ENCODE measurements at places on chromosomes 5 and 9.

DNA sequence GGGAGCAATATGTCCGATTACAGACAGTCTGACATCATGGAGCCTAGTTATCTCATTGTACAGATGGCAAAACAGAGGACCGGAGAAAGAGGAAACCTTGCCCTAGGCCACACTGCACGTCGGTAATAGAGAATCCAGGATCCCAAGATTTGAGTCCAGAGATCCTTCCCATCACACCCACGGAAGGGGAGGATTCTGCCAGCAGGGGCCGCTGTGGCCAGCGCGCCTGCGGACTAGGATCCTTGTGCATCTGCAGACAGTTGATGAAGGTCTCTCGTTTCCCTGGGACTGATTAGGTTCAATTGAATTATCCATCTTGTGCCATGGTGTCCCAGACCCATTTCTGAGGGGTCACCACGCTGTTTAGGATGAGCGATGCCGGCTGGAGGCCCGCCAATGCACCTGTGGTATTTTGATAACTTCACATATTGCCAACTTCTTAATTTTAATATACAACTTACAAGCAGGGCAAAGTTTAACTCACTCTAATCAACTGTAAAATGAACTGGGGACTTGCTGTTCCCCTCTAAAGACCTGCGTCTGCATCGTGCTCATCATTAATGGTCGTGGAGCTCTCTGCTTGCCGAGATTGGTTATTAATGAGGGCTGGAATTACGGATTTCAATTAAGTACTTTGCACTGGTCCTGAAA, 592.7 kb upstream of the BRINP1 start:
- no peak for DNase-seq

- DNase-seq = no peak
Observed at GRCh38 chr5:28249771-28250415, 1211.5 kb upstream of the CDH9 start.

- no peak for DNase-seq
Observed at GRCh38 chr5:128376577-128376976, 161.5 kb downstream of the FBN2 start.

DNA sequence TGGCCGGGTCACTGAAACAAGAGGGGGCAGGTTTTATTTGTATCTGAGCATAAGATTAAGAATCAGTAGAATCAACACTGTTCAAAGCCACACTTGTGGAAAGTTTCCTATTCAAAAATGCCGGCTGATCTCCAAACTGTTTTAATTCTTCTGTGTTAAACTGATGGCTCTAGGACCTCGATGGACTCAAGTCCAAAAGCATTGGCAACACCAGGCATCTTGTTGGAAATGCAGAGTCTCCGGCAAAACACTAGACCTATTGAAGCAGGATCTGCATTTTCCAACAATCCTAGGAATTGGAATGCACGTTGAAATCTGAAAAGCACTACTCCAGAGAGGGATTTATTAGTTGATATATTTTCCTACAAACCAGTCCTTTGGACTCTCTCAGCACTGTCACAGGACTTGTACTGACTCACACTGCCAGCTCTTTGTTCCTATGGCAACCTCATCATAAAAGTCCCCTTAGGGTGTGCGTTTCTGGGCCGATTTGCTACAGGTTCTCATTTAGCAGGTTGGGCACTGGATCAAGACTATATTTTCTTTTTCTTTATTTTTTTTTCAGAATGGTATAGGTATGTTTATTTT, 48.1 kb upstream of the PCA3 start:
- no peak for DNase-seq

GRCh38 chr9:14314424-14314928, 535 bp upstream of the NFIB start:
- no peak for DNase-seq

DNA sequence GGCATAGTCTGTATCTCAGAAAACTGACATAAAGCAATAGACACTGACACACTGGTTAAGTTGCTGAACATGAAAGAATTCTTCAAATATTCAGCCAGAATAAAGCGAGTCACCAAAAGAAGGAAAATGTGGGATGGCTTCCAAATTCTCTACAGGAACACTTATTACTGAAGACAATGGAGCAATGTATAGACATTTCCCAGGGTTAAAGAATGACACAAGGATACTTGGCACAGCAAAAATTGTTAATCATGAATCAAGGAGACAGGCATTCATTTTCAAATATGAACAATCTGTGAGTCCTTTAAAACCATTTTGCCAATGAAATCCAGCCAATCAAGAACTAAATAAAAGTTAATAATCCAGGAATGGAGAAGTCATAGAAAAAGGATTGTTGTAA, 92.5 kb downstream of the MTX3 start:
- no peak for DNase-seq

GRCh38 chr5:108149369-108149768, 232.5 kb downstream of the FBXL17 start:
- DNase-seq = no peak

DNA sequence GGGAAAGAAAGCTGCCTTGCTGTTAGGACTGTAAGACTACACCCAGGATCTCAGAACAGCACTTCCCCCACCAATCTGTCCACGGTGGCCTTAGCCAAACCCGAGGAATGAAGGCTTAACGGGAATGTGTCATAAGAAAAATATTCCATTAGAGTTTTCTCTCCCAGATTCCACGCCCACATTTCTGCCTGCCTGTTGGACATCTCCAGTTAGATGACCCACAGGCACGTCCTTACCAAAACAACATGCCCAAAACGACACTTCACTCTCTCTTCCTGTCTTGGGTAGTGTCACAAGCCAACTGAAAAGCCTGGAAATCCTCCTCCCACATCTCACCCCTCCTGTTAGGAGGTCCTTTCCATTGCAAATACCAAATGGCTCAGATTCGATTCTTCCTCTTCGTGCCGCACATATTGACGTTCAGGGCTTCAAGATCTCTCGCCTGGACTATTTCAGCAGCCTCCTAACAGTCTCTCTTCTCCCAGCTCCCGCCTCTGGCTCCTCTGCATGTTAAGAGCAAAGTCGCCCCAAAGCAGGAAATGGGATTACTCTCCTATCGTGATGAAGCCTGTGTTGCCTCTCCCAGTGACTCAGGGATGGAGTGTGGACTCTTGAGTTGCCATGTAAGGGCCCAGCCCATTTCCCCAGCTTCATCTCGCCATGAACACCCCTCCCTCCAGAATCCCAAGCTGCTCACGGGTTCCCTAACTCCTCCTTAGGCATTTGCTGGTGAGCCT, 159.3 kb downstream of the NR3C1 start:
- peak; percentile 44 for DNase-seq

- no peak for DNase-seq
Observed at GRCh38 chr5:74672215-74672877, 12.7 kb upstream of the HEXB start.

GRCh38 chr5:153813901-153814300, 224.8 kb downstream of the FAM114A2 start:
- no peak for DNase-seq

- DNase-seq = no peak
Observed at GRCh38 chr5:65172486-65173129, 309.1 kb downstream of the ADAMTS6 start.

GRCh38 chr5:127358284-127358683, 67.7 kb downstream of the MEGF10 start:
- DNase-seq = no peak

- DNase-seq = no peak
Observed at GRCh38 chr5:147997486-147997885, 66.3 kb upstream of the SPINK5 start.

DNA sequence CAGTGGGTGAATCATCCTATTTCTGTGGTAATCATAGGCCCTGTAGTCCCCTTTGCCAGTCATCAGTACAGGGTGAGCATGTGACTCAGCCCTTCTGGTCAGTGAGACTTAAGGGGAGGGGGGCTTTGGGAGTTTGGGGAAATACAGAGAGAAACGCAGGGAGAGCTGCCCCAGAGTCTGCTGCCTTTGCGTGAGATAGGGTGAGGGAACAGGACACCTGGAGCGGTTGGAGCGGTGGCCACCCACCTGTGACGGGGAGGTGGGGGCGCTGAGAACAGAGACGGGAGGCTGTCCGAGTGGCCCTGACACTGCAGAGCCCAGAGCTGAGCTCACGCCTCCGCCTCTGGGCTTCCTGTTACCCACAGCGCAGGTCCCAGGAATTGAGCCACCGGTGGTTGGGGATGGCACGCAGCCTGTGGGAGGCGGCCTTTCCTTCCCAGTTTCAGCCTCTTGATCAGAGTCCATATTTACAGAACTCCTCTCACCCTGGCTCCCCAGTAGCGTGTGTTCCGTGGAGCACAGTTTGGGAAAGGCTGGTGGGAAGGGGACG, 92.0 kb upstream of the ERCC6L2 start:
- DNase-seq = no peak

DNA sequence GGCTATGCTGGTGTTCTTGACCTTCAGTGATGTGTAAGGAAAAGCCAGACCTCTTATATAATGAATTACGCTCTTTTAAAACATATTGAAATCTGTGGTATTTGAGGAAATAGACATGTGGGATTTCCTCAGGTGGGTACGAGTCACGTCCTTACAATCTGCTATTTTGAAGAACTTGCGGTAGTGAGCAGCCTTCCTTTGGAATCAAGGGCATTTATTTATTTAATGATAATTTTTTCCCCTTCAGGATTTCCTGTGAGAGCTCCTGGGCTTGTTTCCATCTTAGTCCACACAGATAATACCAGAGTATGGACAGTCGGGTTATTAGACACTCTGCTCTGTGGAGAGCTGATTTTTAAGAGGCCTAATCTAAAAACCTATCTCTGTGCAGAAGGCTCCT, 167.9 kb downstream of the ARHGEF28 start:
- no peak for DNase-seq
